Activated T-cell treated with anti-CD3 and anti-CD28 coated beads for 48 hours (primary cell): ENCODE measurements at places on chromosomes 16 and 17.

DNA sequence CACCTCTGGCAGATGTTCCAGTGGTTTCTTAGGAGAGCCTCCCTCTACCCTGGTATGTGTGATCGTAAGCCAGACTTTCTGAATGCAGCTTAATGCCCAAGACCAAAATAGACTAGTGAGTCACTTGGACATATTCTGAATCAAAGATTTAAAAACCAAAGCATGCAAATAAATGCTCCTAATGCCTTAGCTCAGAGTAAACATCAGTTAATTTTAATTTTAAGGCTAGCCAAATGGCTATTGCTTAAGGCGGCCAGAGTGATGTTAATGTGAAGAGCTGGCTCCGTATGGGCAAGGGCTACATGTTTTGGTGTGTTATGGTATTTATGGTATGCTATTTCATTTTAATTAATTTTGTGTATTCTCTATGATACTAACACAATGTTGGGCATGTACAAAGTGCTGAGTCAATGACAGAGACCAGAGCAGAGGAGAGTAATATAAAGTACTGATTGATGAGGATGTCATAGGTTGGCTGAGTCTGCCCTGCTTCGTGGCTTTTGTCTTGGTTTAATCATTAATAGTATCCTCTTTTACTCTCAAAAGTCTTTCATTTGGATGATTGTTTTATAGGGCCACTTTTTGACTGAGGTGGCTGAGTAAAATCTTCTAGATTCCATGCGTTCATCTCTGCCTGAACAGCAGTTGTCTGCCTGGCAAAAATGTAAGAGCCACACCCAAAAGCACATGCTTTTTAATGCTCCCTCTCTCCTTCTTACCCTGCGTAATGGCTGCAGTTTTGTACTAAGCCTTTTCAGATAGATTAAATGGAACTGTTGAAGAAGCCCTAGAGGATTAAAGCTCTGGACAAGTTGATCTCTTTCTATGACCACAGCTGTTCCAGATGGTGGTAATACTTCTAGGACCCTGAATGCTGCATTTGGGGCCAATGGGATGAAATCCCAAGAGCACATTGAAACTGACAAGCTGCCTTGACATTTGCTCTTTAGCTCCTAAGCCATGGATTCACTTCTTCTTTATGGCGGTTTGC is 59.6 kb downstream of the MAP2K6 start:
- no peak for DNase-seq

GRCh38 chr16:66903544-66904427 is 14.9 kb downstream of the CDH16 start:
- DNase-seq: no peak

DNA sequence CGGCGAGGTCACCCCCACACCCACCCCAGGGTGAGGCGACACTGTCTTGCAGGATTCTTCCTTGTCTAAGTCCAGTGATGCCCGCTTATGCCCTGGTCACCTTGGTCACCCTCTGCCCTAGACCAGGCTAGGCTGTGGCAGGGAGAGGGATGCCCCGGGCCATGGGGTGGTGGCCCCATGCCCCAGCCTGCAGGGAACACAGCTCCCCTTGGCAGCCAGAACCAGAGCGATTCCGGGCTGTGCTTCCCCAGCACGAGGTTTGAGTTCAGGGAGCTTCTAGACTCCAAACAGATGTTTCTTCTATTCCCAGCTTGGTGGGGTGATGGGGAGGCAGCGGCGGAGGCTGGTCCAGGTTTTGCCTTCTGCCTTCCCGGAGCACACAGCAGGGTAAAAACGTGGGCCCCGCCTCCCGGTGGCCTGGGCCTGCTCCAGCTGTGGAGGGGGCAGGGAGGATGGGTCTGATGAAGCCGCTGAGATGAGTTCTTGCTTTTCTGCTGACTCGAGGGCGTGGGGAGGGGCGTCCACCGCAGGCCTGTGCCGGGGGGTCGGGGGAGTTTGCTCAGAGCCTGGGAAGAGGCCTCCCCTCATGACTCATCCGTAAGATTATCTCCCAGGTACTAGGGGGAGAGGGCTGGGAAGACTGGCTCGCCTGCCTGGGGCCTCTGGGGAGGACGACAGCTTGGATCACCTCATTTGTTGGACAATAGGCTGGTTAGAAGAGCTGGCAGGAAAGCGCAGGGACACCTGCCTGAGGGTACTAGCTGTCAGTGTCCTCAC is 15.4 kb downstream of the SMTNL2 start:
- no peak for DNase-seq

- DNase-seq: no peak
Measured at GRCh38 chr17:33968350-33969044, 286.6 kb upstream of the CCL2 start.

DNA sequence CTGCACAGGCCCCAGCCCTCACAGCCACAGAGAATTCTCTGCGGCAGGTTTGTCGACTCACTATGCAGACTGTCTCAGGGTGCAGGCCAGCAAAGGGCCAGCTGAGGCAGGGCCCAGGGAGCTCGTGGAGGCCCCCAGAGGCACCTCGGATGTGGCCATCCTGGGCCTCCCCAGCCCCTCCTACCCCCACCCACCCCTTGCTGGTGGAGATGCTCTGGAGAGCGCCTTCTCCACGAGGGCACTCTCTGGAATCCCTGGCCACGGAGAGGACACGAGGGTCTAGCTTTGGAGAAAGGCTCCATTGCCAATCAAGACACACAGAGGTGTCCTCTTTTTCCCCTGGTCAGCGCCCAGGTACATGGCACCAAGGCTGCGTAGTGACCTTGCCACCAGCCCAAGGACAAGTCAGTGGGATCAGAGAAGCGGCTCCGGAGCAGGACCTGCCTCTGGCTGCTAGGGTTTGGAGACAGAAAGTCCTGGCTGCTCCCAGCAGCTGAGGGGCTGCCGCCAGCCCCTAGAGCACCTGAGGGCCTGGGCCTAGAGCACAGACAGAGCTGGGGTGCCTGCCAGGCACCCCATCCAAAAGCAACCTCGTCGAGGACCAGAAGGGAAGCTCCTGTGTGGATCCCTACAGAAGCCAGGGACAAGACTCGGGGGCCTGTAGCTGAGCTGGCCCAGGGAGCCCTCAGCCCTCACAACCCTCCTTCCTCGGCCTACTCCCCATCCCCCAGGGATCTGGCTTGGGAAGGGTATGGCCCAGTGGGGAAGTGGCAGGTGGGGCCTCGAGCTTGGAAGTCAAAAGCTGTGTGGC is 18.7 kb downstream of the ARL2BP start:
- DNase-seq: no peak
